ENCODE measurements at places on chromosomes 1 and 21. TPM values are rescaled to one million over a fixed set of nuclear protein-coding genes. Genes with fewer than 3 reads are reported as not detected.

SLC45A3 gene
- 6.5 TPM for total RNA-seq

CFH gene
- total RNA-seq: 39.6 TPM

- no peak for DNase-seq
Observed at GRCh38 chr1:158251163-158251562, 3.1 kb upstream of the CD1A start.

CD1B gene
- not detected for total RNA-seq

- no peak for DNase-seq
Observed at GRCh38 chr1:117067533-117068370, 7.6 kb downstream of the TTF2 start.

DNA sequence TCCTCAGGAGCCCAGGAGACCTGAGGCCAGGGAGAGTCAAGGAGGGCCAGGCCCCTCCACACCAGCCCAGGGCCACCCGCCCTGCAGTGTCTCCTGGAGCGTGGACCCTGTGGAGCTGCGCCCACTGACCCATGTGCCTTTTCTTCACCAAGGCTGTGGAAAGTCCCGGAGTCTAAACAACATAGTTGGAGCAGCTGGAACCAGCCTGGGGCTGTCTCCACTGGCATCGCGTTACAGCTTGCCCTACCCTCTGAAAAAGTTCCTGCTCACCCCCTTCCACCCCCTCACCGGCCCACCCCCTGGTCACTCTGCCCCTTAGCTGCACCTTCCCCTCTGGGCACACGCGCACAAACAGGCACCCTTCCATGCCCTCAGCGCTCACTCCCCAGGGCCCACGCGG is 18.3 kb downstream of the KCNC4 start:
- DNase-seq: no peak

DNA sequence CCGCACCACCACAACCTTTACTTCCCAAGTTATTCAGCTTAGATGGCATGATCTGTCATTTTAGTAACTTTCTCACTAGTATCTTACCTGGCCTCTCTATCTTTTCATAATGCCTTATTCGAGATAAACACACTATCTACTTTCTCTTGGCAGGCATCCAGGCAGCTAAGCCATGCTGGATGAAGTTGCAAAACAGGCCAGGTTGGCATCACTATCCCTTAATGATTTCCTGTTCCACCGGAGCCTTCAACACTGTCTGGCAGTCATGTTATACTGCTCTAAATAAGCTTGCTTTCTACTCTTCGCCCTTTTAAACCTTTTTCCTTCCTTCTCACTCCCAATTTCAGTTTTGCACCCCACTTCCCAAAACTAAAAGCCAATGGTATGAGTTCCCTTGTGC is 12.0 kb upstream of the KCNH1 start:
- no peak for DNase-seq

DNA sequence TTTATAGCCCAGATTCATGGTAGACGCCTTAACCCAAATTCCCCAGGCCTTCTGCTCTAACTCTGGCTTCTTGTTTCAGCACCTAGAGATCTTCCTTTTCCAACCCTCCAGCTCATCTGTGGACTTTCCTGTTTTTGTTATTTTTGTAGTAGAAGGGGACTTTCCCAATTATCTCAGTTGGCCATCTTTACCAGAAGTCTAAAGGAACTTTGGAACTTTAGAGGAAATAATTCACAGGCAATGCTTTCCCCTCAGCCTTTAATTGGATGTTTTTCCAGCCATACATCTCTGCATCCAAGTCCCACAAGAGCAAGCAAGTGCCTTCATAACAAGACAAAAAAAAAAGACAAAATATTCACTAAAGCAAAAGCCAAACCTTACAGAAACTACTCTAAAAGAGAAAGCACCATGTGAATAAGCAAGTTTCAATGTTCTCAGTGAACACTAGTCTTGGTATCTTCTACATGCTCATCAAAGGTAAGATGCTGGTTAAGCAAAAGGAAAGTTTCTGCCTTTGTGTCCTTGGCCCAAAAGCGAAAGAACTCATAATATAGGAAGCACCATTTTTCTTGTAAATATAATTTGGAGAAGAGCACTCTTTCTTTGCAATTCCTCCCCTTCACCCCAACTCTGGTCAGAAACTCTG is 377.3 kb downstream of the SETD4 start:
- DNase-seq: no peak

GRCh38 chr1:60090655-60091054 is 17.1 kb upstream of the C1orf87 start:
- DNase-seq: no peak

DNA sequence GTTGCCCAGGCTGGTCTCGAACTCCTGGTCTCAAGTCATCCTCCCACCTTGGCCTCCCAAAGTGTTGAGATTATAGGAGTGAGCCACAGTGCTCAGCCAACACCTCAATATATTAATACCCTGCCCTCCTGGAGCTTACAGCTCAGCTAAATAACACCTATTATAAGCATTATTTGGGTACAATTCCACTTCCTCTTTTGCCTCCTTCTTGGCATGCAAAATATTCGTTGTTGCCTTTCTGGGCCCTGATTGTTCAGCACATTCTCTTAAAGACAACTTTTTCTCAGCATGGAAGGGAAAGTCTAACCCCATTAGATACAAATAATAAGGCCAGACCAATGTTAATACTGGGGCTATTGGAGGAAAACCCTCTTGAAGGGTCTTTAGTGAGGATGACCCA is 2.8 kb downstream of the PAQR7 start:
- DNase-seq: no peak

DNA sequence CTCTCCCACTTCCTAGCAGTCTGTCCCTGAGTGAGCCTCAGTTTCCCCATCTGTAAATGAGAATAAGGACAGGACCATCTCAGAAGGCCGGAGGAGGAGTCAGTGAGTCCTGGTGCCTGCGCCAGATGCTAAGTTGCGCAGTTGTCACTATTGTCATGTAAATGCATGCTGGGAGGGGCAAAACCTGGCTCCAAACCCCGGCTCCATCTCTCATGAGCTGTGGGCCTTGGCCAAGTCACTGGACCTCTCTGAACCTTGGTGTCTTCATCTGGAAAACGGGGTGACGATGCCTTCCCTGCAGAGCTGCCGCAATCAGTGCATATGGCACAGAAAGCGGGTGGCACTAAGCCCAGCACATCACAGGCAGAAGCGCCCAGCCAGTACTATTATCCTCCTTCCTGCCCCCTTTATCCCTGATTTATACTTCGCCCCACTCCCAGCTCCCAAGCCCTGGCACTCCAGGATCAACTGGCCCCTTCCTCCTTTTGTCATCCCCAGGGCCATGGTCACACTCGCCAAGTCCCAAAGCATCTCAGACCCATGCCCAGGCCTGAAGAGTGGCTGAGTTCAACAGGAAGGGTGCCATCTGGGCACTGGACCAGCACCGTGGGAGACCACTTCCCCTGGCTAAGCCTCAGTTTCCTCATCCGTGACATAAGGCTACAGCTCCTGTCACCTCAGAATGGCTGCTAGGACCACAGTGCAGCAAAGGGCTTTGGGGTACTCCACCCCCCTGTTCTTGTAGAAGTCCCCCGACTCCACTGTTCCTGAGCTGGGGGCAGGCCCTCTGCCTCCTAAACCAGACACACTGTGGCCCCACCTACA is 4.3 kb upstream of the PLEKHG5 start:
- DNase-seq: no peak

GRCh38 chr1:182789138-182790076 is at the start of gene NPL:
TSS of gene NPL (plus strand) at chr1:182789773. CDS start at chr1:182794372, 4,599 bp downstream.
- DNase-seq: peak; percentile 96

DNA sequence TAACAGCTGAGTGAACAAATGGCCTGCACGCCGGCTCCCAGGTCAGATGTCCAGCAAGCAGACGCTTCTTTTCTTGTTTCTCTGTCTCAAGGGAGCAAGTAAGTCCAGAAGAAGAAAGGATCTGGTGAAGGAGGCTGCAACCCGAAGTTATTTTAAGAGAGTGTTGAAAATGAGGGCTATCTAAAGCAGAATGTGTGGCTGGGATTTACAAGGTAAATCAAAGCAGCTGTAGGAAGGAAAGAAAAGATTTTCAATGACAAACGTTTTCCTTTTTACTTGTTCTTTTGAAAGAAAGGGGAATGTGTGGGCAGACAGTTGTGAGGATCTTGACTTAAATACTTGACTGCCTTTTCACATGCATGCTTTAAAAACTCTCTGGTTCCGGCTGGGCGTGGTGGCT is 311.5 kb downstream of the KIF26B start:
- DNase-seq: no peak

GRCh38 chr1:65480684-65481405 is 60.4 kb downstream of the LEPR start:
- no peak for DNase-seq

DNA sequence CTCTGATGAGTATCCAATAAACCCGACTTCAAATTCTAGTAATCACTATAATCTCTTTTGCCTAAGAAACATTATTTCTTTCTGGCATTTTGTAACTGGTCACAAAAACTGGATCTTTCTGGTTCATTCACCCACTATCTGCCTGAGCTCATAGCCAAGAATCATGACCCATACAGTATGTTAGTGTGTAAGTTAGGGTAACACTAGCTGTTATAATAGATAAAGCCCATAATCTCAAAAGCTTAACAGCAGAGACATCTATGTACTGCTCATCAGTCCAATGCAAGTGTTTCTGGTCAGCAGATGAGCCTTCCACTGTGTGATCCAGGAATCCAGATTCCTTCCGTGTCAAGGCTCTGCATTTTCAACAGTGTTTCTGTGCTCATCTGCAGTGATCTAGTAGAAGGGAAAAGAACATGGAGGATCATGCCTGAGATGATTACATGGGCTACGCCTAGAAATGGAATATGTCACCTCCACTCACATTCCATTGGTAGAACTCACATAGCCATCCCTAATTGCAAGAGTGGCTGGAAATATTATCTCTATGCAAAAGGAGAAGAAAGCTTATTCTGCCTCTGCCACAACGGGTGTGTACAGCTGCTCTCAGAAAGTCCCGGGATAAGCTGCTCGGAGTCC is 27.7 kb downstream of the RRAGC start:
- DNase-seq: no peak

GNG4 gene
- not detected for total RNA-seq

DNA sequence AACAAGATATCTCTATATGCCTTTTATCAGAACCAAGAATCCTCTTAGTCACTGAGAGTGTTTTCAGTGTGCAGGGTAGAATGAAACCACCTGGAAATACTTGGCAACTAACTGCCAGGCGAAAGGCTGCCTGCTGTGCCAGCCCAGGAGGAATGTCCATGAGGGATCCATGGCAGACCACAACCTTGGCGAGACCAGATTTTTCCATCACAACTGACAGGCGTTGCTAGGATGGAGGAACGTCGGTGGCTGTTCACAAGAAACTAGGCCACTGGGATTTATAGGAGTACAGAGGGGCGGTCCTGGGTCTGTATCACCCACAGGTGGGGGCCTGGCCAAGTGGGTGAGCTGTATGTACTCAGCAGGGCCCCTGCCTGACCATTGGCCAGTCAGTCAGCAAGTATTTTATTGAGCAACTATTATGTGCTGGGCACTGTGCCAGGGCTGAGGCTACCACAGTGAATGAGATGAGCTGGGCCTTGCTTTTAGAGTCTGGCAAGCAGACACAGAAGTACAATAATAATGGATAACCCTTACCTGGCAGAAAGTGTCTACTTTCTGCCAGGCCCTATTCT is 199.4 kb downstream of the FOXD2 start:
- no peak for DNase-seq

GUCA2A gene
- total RNA-seq: not detected

OR2L2 gene
- not detected for total RNA-seq

HSD11B1 gene
- 4.3 TPM for total RNA-seq

DNA sequence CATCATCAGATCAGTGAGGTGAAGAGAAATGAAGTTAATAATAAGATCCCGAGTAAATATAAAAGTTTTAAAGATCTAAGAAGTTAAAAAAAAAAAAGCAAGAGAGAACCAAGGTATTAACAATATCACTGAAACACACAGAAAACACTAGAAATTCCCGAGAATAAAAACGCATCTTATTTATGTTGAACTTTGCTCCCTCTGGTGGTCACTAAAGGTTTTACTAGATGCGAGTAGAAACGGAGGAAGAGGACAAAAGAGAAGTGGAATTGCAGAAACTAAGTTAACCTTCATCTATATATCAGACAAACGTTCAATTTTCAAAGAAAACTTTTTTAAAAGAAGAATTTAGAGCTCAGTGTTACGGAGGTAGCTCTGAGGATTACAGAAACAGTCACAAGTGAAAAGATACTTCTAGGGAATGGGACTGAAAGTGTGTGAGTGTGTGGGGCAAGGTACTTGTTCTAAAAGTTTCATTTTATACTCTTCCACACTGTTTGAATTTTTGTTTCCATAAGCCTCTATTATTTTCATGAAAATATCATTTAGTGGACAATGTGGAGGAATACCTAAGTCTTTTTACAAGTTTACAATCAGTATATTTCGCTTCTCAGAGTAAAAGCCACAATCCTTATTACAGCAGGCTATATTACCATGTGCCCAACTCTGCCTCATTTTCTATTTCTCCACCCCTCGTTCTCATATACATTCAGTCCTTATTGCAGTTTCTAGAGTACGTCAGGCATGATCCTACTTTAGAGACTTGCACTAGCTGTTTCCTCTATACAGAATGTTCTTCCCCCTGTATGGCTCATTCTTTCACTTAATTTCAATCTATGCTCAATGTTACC is 19.7 kb downstream of the ACBD6 start:
- DNase-seq: no peak

- no peak for DNase-seq
Observed at GRCh38 chr1:57345916-57346315, 77.9 kb downstream of the DAB1 start.

LINGO4 gene
- 0.68 TPM for total RNA-seq

All from Right ventricle myocardium inferior (tissue), 1 donor.